ENCODE measurements at places on chromosomes 2 and 18. TPM values are rescaled to one million over a fixed set of nuclear protein-coding genes. Genes with fewer than 3 reads are reported as not detected.

GRCh38 chr2:54673501-54673998 lies 49.9 kb upstream of the EML6 start:
- DNase-seq = no peak

GRCh38 chr2:134432435-134432883 lies 178.6 kb downstream of the MGAT5 start:
- peak; percentile 48 for DNase-seq

- DNase-seq = peak; percentile 73
Observed at GRCh38 chr2:168773719-168774521, 28.5 kb upstream of the NOSTRIN start.

- no peak for DNase-seq
Observed at GRCh38 chr2:200125444-200126284, 170.3 kb downstream of the MAIP1 start.

DNA sequence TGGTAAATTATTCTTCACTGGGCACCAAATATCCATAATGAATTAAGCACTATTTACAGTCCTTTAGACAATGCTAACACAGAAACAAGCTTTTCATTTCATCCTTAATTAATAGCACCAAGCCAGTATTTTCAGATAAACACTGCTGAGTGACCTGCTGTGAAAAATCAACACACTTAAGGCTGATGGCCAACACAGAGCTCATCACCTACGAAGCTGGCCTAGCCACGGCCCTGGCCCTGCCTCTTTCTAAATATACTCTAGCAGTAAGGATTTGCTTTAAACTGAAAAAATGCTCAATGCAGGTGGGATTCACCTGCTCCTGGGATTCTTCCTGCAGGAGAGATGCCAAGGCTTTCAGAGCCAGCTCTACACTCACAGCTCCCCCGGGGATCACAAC lies 18.4 kb downstream of the CYB5A start:
- no peak for DNase-seq

DNA sequence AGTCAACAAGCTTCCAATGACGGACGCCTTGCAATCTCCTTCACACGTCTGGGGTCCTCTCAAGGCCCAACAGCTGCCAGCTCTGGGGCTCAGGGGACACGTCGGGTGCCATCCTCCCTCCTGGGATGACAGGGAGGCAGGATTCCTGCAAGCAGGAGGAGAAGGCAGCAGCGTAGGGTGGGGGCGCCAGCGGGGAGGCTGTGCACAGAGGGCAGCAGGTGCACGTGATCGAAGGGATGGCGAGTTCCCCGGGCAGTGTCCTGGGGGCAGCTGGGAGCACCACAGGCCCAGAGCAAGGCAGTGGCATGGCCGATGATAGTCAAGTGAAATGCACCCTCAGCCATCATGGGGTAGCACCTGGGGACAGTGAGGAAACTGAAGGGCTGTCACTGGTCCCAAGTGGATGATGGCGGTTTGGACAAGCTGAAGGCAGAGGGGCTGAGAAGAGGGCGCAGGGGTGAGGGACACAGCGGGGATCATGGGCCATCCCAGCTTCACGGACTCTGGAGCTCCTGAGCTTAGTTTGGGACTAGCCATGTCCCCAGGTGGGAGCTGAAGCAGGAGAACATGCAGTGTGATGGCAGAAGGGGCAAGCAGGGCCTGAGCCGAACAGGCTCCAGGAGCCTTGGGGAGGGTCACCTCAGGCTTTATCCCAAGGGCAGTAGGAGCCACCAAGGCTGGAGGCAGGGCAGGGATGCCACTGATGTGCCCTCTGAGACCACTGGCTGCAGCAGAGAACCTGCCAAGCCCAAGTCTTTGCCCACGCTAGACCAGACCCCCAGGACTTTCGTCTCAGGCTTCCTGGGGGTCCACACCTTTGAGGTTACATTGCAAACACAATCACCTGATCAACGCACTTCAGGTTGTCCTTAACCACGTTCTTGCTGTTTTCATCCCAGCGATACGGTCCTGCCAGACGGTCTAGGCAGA lies 16.3 kb upstream of the SNED1 start:
- DNase-seq = no peak

DNA sequence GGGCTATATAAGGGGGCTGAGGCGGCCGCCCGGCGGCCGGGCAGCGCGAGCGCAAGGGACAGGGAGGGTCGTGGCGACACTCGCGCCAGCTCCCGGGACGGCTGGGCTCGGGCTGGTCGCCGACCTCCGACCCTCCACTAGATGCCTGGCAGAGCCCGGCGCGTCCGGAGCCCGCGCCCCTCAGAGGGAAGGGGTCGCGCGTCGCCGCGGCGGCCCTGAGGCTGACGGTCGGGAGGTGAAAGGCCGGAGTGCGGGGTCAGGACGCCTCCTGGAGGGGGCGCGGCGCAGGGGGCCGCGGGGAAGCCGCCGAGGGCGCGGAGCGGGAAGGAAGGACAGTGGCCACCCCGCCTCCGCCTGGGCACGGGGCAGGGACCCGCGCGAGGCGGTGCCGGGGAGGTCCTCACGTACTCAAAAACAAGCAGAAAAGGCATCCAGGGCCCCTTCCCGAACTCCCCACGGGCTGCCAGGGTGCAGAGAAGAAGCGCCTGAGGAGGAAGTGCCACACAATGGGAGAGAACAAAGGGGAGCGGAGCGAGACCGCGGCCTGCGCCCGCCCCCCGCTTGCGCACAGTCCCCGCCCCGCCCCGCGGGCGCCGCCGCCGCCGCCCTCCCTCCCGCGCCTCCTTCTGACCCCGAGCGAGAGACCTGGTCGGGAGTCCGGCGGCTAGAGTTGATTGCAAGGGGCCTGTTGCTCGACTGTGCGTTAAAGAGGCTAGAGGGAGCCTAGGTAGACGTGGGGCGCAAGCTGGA lies 776 bp upstream of the KLF7 start:
- peak; percentile 88 for DNase-seq

- DNase-seq = no peak
Observed at GRCh38 chr2:141767051-141767450, 363.8 kb downstream of the LRP1B start.

DNA sequence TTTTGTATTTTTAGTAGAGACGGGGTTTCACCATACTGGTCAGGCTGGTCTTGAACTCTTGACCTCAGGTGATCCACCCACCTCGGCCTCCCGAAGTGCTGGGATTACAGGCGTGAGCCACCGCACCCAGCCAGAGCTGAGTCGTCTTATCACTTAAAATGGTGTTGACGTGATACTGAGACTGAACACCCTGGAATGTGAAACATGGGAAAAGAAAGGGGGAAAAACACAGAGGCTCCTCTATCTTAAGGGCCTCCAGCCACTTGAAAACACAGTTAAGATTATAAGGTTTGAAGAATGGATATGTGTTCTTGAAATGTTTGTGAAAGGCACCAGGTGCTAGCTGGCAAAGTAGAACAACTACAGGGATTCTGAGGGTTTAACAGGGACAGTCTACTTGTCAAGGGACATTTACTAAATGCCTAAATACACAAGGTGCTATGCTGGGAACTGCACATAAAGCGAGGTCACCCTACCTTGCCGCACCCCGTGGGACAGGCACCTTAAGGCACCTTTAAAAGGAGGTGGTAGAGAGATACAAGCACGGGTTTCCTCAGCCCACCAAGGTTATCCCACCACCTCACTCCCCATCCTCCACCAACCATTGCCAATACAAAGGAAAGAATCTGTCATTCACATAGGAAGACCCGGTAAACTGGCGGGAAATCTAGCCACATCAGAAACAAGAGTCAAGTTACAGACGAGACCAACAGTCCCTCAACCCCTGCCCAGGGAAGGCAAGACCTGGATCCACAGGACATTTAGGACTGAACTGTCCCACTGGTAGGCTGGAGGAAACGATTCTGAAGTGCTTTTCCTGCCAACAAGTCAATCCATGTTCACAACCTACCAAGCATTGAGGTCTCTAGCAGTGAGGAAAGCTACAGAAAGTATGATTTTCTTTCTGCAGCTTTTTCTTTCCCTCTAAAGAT lies 43.4 kb downstream of the STK39 start:
- DNase-seq = no peak

GRCh38 chr18:48829443-48830149 lies 121.2 kb downstream of the SMAD7 start:
- DNase-seq = peak; percentile 66

DNA sequence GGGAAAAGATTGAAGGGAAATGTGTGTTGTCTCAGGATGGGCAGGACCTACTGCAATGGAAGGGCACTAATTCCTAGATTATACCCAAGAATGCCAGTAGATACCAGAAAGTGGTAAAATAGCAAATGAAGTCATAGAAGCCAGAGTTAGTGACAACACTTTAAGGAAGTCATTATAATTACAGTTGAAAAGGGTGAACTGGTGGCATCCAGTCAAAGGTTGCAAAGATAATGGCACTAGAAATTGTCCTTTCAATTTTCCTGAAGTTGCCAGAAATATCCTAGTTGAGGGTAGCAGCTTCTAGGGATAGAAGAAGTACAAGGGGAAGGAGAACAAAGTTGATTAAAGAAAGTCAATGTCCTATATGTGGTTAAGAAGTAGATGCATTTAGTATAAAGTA lies 68.8 kb upstream of the GLS start:
- DNase-seq = no peak

DNA sequence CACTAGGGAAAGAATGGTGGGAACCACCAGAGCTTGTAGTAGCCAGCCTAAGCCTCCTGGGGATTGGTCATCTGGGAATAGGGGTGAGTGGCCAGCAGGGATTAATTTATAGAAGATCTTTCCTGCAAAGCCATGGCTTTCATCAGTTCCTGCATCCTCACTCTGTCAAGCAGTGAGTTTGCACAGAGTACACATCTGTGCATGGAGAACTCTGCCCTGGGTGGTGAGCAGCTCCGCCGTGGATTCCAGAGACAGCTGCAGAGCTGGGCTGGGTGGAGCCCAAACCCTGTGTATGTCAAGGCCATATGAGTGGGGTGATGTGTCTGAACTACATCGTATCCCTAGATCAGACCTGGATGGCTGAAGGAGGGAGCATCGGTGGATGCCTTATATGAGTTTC lies 182.2 kb downstream of the GLI2 start:
- no peak for DNase-seq

DNA sequence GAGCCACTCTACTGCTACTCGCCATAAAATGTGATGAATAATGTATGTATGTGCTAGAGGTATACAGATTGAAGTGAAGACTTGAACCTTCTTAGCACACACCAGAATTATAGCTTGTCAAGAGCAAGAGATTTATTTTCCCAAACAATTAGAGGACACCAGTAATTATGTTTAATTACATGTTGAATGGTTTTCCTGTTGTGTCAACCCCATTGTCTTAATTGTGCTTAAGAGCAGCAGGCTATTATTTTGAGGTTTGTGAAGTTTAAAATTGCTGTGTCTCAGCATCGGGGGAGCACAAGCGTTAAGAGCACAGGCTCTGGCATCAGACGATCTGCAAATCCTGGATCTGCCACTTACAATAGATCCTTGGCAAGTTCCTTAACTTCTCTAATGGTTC lies 29.0 kb downstream of the KIF5C start:
- no peak for DNase-seq

- DNase-seq = no peak
Observed at GRCh38 chr2:71008342-71008741, 13.7 kb upstream of the TEX261 start.

DNA sequence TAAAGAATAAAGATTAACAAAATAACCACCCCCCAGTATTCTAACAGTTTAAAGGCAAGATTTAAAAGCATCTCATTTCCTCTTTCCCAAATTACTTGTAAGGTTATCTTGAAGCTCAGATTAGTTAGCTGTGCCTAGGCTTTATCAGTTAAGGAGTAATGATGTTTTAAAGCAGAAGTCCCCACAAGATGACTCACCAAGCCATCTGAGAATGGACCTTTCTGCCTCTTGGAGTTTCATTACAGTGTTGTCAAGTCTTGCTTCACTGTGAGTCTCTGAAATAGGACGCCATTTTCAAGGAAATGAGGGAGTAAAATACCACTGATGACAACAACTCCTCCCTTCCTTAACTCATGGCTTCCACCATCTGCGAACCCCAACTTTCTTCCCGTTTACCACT lies 35.9 kb downstream of the ZNF385B start:
- DNase-seq = peak; percentile 10

DNA sequence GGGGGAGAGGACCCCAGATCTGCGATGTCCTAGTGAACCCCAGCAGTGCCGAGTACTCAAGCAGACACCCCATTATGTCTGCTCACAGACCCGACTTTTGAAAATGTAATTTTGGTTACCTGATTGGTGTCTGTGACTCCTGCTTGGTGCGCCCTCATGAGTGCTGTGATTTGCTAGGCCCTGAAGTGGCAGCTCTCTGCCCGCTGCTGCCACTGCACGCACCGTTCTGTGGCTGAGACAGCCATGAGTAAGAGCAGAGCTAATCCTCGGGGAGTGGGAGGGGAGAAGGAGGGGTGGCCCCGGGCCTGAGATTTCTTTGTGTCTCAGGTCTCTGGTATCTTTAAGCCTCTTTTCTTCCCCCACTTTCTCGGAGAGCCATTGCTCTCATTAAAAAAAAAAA lies 18.2 kb downstream of the FHOD3 start:
- no peak for DNase-seq

DNA sequence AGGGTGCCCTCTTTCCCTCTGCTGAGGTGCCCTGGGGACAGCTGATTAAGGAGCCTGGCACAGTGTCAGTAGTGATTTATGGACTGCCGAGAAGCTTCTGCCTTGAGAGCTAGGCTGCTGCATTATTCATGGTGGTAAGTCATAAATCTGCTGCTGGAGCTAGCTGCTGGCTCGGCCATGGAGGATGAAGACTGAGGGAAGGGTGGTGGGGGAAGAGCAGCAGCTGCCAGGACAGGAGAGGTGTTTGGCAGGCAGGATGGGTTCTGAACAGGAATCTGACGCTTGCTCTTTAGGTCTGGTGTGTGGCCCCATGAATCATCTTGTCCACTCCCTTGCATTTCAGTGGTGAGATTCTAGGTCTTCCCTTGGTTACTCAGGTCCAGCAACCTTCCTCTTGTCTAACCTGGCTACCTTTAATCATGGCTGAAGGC lies 296.3 kb downstream of the DYSF start:
- no peak for DNase-seq

The FOSL2 gene
- polyA plus RNA-seq = 84.0 TPM

The SLC30A3 gene
- not detected for polyA plus RNA-seq

The VIT gene
- 1.5 TPM for polyA plus RNA-seq

The CLIP4 gene
- polyA plus RNA-seq = 17.3 TPM

The CHRNG gene
- not detected for polyA plus RNA-seq

The LBX2 gene
- 5.2 TPM for polyA plus RNA-seq

The CNGA3 gene
- not detected for polyA plus RNA-seq

The ALPG gene
- 0.08 TPM for polyA plus RNA-seq

The HOXD10 gene
- 5.1 TPM for polyA plus RNA-seq

The TUBA4B gene
- polyA plus RNA-seq = not detected

The XDH gene
- 1.6 TPM for polyA plus RNA-seq

The SLC38A11 gene
- polyA plus RNA-seq = 7.7 TPM

All from hepatocyte (in vitro differentiated cells).